Inflammatory macrophage (primary cell): ENCODE measurements at places on chromosomes 6 and 20.
A peak's percentile ranks its signal among the peaks of the same experiment; 100 is the strongest.

- DNase-seq, result no peak
Measured at GRCh38 chr6:63464060-63464459, 108.2 kb upstream of the LOC128125822 start.

DNA sequence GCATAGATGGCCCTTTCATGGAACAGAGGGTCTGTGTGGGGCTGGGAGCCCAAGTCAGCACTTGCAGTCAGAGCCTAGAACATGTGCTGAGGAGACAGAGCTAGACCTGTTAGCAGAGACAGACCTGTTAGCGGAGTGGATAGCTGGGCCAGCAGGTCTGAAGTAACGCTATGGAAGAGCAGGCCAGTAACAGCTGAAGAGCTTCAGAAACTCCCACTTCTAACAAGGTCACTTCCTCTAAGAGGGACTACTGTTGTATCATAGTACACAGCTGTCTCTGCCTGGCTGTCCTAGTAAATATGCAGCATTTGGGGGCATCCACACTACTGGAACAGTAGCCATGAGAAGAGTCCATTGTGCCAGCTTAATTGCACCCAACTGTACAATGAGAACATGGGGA is 41.2 kb upstream of the POLR1H start:
- DNase-seq, result no peak

DNA sequence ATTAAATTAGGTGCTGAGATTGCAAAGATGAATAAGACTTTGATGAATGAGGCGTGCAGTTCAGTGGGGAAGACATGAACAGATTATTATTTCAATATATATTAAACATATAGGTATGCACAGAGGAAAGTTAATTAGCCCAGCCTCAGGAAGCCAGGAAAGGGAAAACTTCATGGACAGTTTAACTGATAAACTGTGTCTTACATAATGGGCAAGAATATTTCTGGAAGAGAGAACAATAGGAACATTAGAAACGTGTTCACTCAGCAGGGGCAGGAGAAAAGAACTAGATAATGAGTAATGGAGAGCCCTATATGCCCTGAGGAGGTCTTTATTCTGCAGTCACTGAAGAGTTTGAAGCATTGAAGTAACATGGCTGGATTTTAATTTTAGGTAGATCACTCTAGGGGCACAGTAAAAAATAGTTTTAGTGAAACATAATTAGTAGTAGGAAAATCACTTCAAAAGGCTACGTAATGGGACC is 23.6 kb downstream of the CEP57L1 start:
- no peak for DNase-seq

DNA sequence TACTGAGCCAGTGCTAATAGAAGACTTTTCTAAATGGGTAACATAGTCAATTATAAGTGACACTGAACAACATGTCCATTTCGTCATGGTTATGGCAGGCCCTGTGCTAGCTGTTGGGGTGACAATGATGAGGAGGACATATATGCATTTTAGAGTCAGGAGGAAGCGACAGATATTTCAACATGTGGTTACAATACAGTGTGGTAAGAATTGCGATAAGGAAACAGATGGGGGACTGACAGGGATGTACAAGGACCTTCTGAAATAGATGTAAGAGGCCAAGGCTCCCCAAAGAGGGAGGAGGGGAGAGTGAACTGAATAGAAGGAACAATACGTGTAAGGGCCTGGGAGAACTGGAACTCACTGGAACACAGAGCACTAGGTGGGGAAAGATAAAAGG is 11.7 kb downstream of the MMP24 start:
- peak; percentile 18 for DNase-seq

DNA sequence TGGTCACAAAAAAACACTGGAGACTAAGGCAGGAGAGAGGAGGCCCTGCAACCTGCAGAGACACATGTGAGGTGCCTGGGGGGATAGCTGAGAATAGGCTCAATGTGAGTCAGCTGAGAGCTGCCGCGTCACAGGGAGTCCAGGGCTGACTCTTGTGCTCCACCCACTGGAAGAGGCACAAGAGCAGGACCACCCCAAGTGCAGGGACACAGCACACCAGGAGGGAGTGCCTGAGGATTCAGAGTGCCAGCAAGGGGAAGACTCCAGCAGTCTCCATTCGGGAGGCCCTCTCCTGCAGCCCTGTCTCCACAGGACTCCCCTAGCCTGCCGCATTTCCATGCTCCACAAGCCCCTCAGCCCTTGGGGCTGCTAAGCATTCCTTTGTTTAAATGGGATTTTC is 105.5 kb downstream of the HUS1B start:
- DNase-seq, result no peak
